Skin of body (tissue), 3 donors: ENCODE measurements at places on chromosomes 2 and 18. TPM values are rescaled to one million over a fixed set of nuclear protein-coding genes. Genes with fewer than 3 reads are reported as not detected.

Gene CCDC141
- total RNA-seq, result 6.0 TPM

Gene FRZB
- 8.1 TPM for total RNA-seq

GRCh38 chr2:10276481-10277292 lies 26.0 kb upstream of the HPCAL1 start:
- DNase-seq, result no peak

DNA sequence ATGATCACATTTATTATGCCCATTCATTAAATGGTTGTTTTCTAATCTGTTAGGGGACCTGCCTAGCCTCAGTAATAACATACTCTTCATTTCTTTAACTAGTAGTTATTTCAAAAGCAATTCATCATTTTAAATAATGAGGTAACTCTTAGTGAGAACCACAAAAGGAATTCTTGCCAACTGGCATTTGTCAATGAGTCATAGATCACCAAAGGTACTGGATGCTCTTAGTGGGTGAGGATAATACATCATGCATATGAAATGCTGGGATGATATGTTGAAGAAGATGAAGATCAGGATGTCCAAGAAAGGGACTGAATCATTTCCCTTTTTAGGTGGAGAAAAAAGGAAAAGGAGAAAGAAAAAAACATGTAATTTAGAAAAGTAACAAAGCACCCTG lies 826.2 kb upstream of the DDX18 start:
- no peak for DNase-seq

GRCh38 chr2:28661589-28662001 lies 90.0 kb upstream of the PPP1CB start:
- DNase-seq, result no peak

DNA sequence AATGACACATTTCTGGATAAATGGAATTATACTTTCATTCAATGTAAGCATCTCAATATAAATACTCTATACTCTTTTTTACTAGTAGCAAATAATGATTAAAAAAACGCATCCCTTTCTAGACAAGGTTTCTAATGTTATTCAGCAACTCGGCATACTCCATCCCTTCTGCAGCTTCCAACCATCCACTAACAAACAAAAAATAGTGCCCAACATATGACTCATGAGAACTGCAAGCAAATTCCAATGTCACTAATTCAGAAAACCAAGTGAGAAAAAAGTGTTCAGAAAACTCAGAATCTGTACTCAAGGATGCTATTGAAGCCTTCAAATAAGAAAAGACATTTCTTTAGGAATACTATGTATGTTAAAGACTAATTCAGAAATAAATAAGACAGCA lies 140.0 kb downstream of the BAZ2B start:
- DNase-seq, result no peak

DNA sequence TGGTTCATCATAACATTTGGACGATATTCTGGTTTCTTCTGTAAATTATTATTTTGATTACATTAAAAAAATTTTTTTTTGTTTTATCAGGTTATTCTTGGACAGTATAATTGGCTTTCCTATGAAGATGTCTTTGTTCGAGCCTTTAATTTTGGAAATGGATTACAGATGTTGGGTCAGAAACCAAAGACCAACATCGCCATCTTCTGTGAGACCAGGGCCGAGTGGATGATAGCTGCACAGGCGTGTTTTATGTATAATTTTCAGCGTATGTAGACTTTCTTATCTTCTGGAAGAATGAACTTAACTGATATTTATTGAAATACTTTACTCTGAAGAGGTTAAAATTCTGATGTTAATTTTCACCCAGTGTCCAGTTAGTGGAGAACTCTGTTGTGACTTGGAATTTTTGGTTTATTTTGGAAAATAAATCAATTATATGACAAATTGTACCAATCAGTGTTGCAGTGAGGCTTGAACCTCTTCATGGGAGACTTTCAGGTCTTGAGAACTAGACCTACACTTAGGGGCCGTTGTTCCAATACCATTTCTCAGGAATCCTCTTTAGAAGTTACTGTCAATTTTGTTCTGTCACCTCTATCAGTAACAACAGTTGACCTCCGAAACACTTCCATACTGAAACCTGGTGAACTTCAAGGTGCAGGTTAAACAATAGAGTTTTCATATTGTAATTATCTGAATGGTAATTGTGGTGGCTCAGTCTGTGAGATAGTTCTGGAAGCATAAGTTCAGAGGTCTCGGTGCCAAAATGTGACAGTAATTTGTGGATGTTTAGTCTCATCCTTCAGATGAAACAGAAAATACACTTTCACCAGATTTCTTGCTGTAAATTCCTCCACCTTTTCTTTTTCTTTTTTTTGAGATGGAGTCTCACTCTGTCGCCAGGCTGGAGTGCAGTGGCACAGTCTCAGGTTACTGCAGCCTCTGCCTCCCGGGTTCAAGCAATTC lies 55.7 kb downstream of the ACSL3 start:
- no peak for DNase-seq

DNA sequence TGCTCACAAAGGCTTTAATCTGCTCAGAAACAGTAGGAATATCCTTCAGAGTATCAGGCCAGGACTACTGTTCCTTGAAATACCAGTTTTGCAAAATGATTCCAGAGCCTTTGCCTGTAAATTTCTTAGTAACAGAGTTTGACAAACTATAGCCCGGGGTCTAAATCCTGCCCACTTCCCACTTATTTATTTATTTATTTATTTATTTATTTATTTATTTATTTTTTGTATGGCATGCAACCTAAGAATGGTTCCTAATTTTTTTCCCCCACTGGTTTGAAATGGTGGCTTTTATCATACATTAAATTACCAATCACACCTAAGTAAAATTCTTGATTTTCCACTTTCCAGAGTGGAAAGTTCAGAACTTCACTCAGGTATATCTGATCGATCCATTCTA lies 45.6 kb downstream of the KCNG3 start:
- no peak for DNase-seq

DNA sequence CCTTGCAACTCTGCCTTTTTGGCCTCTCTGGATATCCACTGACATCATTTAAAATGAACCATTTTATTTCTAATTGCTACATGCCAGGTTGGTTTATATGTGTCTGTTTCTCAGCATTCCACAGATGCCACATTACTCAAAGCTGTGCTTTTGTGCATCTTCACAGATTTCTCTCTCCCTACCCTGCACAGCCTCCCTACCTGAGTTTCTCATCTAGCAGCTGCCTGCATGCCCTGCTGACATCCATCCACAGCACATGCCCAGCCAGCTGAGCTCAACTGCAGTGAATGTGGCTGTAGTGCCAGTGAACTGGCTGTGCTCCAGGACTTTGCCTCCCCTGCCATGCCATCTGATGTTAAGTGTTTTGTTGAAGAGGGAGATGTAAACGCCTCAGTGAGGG lies 44.5 kb downstream of the PKP4 start:
- DNase-seq, result no peak

DNA sequence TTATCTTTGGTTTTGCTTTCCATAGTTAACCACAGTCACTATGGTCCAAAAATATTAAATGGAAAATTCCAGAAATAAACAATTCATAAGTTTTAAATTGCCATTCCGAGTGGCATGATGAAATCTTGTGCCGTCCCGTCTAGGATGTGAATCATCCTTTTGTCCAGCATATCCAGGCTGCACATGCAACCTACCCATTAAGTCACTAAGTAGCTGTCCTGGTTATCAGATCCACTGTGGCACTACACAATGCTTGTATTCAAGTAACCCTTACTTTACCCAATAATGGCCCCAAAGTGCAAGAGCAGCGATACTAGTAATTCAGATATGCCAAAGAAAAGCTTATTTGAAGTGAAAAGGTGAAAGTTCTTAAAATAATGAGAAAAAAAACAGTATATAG lies 10.7 kb downstream of the USP34 start:
- DNase-seq, result no peak

- DNase-seq, result no peak
Measured at GRCh38 chr2:233290051-233290845, 17.4 kb upstream of the SAG start.

DNA sequence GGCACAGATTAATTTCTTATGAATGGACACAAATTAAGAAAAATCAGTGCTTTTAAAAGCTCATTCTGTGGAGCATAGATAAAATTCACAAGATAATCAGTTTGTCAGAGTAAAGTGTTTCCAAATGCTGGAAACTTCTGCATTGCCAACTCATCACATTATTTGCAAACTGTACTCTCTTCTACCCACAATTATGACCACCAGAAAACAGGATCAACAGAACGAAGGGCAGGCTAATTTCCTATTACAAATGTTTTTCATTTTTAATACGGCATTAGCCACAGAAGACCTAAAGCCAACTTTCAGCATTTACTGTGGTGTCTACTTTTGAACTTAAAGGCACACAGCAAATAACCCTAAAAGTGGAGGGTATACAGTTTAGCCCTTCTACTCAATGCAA lies 6.0 kb downstream of the IRS1 start:
- no peak for DNase-seq
